ENCODE measurements at places on chromosomes 7 and 10.
A peak's percentile ranks its signal among the peaks of the same experiment; 100 is the strongest.

GRCh38 chr7:103824251-103824650, 165.2 kb downstream of the RELN start:
- no peak for DNase-seq

DNA sequence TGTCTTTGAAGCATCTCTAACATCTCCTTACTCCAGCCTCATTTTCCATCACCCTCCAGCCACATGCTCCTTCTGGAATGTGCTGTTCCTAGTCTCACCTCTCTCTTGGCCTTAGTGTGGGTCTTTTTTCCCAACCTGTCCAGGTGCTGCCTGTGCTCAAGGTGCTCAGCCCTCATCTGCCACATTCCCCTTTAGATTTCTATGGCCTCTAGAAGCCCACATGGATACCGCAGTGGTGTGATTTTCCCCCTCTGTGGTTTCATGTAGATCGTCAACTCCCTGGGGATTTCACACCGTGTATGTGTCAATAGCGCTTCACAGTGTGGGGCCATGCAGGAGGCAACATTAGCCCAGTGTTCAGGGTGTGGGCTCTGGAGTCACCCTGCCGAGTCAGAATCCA, 32.5 kb downstream of the BMPER start:
- no peak for DNase-seq

DNA sequence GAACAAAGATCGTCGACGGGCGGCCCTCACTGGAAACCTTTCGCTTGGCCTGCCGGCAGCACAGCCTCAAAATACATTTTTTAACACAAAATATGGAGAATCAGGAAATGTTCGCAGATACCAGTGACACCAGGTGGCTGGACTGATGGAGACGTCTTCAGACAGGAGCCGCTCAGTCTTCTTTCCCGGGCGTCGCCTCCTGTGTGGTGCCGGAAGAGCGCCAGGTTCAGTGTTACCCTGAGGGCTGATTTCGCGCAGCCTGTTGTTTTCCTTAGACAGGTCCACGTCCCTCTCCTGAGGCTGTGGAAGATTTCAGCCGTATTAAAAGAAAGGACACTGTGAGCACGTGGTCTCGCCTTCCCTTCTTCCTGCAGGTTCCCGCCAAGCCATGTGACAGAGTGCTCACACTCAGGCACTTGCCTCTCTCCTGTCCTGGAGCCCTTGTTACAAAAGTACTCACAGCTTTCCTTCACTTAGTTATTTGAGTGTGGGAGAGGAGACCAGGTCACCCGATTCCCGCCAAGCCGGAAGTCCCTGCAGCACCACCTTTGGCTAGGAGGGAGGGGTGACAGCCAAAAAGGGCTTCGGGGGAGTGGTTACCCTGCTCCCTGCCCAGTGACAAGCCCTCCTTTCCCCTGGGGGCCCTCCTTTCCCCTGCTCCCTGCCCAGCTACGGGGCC, 21.7 kb upstream of the PWWP2B start:
- no peak for DNase-seq

DNA sequence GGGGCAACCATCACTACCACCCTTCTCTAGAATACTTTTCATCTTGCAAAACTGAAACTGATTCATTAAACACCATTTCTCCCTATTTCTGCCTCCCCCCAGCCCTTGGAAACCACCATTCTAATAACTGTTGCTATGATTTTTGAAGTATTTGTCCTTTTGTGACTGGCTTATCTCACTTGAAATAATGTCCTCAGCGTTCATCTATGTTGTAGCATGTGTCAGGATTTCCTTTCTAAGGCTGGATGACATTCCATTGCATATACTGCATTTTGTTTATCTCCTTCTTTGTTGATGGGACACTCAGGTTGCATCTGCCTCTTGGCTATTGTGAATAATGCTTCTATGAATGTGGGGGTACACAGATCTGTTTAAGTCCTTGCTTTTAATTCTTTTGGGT, 327.6 kb upstream of the ZNF32 start:
- no peak for DNase-seq

- no peak for DNase-seq
These were observed 69.9 kb upstream of the MYL10 start for GRCh38 chr7:101698964-101699363.

GRCh38 chr10:375815-376505, 240.7 kb downstream of the ZMYND11 start:
- no peak for DNase-seq

GRCh38 chr10:28883741-28884423, 206.6 kb downstream of the BAMBI start:
- no peak for DNase-seq

- no peak for DNase-seq
These were observed 18.7 kb downstream of the AKR1C1 start for GRCh38 chr10:4981722-4982471.

- DNase-seq = no peak
These were observed 355.1 kb upstream of the MBL2 start for GRCh38 chr10:53127686-53128085.

GRCh38 chr7:129021656-129022055, 33.3 kb downstream of the TNPO3 start:
- no peak for DNase-seq

DNA sequence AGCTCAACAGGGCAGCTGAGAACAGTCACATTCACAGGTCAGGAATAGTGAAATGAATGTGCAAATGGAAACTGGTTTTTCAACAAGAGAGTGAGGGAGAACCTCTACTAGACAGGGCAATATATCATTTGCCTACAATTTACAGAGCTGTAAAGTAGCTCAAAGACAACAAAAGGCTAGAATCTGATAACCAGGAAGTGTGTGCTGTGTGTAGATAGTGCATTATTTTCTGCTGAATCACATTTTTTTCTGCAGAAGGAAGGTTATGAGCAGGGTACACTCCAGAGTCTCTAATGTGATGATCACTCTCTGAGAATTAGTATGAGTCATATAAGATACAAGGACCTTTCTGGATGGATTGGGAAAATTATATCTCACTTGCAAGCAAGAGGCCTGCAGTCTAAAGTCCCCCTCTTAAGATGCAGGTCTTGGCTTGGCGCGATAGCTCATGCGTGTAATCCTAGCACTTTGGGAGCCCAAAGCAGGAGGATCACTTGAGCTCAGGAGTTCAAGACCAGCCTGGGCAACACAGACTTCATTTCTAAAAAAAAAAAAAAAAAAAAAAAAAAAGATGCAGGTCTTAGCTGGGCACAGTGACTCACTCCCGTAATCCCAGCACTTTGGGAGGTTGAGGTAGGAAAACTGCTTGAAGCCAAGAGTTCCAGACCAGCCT, 59.9 kb upstream of the COBL start:
- no peak for DNase-seq

DNA sequence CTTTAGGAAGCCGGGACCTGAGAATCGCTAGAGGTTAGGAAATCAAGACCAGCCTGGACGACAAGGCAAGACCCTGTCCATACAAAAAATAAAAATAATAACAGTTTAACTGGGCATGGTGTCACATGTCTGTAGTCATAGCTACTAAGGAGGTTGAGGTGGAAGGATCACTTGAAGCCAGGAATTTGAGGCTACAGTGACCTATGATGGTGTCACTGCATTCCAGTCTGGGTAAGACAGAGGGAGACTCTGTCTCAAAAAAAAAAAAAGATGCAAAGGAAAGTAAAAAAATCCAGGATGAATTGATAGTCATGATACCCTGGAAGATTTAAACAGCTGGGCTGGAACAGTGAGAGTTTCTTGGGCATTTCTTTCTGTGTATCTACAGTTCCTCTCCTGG, 463.2 kb downstream of the GALNT17 start:
- DNase-seq = no peak

GRCh38 chr10:45454262-45454661, 80.2 kb downstream of the ALOX5 start:
- no peak for DNase-seq

- DNase-seq = no peak
These were observed 109.8 kb upstream of the NOBOX start for GRCh38 chr7:144513334-144513733.

- no peak for DNase-seq
These were observed 41.4 kb downstream of the COL1A2 start for GRCh38 chr7:94436018-94436604.

GRCh38 chr10:12431151-12432101, 82.1 kb downstream of the CAMK1D start:
- no peak for DNase-seq

- no peak for DNase-seq
These were observed 66.0 kb downstream of the ELMO1 start for GRCh38 chr7:37382546-37383088.

DNA sequence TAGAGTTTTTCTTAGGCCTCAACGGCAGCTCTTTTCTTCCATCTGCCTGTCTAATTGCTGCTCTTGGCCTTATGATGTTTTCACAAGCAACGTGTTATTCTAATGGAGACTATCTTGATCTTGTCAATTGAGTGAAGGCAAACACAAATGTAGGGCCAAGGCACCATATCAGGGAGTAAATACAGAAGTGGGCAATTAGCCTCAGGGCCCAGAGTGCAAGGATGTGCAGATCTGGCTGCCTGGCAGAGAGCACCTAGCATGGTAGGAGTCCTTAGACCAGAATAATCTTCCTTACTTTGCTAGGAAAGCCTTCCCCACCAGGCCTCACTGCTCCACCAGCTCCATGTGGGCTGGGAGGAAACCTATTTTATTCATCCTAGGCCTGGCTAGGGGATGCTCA, 590.9 kb downstream of the LRMDA start:
- no peak for DNase-seq

GRCh38 chr7:119252962-119253361, 1020.0 kb upstream of the KCND2 start:
- no peak for DNase-seq

DNA sequence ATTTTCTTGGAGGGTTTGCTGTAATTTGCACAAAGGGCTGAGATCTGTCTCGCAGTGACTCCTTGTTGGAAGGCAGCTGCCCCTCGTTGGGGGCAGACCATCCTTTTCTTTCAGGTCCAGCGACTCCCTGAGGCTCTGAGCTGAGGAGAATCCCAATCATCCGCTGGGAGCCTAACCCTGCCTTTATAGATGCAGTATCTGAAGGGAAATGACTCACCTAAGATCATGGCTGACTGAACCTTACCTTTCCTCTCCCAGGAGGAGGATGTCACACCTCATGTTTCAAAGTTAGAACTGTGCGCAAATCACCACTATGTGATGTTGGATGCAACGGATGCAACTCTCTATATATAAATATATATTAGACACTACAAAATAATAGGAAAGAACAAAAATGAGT, 36.4 kb upstream of the MXI1 start:
- no peak for DNase-seq

GRCh38 chr7:132544999-132545398, 31.3 kb downstream of the PLXNA4 start:
- no peak for DNase-seq

- DNase-seq = no peak
These were observed 74.6 kb downstream of the FOXL3 start for GRCh38 chr7:364536-364935.

- no peak for DNase-seq
These were observed 1.9 kb downstream of the OGA start for GRCh38 chr10:101816376-101816775.

GRCh38 chr10:59852670-59853069, 53.7 kb downstream of the CCDC6 start:
- no peak for DNase-seq

DNA sequence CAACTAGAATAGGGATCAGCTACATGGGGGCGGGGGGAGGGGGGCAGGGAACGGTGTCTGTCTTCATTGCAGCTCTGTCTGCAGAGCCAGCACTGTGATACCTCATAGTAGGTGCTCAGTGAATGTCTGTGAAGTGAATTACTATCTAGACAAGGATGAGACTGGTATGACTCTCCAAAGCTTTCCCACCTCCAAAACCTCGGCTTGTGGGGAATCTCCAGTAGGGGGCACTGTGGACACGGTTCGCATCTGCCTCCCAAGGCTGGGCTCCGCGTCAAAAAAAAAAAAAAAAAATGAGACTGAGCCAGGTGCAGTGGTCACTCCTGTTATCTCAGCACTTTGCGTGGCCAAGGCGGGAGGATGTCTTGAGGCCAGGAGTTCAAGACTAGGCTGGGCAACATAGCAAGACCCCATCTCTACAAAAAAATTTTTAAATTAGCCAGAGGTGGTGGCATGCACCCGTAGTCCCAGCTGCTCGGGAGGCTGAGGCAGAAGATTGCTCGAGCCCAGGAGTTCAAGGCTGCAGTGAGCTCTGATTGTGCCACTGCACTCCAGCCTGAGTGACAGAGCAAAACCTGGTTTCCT, 9.6 kb downstream of the TRIM56 start:
- no peak for DNase-seq

- no peak for DNase-seq
These were observed 29.8 kb downstream of the ZMIZ1 start for GRCh38 chr10:79098596-79099015.

- peak; percentile 79 for DNase-seq
These were observed 5.3 kb downstream of the SRGN start for GRCh38 chr10:69092959-69093850.

- no peak for DNase-seq
These were observed 107.9 kb downstream of the POU6F2 start for GRCh38 chr7:39085590-39086049.

- DNase-seq = no peak
These were observed 46.2 kb downstream of the CACUL1 start for GRCh38 chr10:118708571-118708970.

DNA sequence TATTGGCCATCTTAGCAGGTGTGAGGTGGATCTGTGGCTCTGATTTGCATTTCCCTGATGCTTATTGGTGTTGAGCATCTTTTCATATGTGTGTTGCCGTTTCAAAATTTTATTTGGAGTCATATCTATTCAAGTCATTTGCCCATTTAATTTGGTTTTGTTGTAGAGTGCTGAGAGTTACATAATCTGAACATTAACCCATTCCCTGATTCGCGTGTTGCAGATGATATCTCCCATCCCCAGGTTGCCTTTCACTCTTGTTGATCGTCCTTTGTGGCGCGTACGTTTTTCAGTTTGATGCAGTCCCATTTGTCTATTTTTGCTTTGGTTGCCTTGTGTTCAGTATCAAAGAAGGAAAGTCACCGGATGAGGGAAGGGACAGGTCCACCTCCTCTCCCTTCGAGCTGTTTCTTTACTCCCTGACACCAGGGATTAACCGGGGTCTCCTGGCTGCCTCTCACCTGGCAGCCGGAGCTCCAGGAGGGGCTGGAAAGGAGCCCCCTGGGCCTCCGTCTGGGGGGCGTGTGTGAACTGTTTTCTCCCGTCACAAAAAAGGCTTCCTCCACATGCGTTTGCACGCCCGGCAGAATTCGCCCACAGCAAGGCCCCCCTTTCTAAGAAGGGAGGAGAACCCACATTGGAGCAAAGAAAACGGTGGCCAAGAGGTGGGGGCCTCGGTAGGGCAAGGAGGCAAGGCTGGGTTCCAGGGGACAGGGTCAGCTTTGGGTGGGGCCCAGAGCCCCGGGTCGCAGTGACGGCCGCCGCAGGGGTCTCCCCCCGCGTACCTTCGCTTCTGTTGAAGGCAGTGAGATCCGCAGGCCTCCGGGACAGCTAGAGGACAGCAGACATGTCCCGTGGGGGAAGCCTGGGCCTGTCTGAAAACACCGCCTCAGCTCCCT, 8.3 kb downstream of the MNX1 start:
- DNase-seq = no peak

DNA sequence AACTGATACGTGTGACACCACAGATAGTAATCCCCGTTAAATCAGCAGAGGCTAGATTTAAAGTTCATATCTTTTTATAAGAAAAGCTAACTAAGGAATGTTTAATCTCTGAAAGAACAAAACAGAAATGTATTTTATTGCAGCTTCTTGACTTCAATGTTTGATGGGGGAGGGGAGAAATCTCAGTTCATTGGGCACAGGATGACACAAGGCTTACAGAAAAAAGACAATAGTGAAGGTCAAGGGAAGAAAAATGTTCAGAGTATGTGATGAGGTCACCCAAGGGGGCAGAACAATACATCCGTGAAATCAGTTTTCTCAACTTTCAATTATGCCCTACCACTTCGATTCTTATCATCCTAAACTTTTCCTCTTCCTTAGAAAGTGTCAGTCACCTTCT, 102.9 kb downstream of the ELAPOR2 start:
- no peak for DNase-seq
